ENCODE measurements at places on chromosomes 16 and 17.

DNA sequence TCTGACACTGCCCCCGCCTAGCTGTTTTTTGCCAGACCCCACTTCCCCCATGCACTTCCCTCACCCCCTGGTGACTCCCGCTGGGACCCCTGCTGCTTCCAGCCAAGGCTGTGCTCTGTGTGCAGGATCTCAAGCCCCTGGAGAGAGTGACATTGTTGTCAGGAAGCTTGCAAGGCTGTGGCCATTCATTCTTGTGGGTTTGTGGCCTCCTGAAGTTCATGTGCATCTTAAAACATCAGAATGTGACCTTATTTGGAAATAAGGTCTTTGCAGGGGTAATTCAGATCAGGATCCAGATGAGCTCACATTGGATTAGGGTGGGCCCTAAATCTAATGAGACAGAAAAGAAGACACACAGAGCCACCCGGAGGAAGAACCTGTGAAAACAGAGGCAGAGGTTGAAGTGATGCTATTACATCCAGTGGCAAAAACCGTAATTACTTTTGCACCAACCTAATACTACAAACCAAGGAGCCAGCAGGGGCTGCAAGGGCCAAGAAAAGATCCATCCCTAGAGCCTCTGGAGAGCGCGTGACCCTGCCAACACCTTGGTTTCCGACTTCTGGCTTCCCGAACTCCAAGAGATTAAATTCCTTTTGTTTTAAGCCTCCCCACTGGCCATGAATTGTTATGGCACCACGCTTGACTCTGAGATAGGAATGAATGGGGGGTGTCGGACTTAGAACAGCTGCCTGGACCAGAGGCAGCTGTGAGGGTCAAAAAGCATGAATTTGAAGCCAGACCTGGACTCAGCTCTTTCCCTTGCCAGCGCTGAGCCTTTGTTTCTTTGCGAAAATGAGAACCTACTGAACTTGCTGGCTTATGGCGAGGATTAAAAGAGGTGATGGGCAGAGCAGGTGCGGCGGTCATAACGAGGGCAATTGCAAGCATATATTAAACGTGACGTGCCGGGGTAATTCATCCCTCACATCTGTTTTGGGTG, 75.5 kb downstream of the BMERB1 start:
- no peak for DNase-seq

DNA sequence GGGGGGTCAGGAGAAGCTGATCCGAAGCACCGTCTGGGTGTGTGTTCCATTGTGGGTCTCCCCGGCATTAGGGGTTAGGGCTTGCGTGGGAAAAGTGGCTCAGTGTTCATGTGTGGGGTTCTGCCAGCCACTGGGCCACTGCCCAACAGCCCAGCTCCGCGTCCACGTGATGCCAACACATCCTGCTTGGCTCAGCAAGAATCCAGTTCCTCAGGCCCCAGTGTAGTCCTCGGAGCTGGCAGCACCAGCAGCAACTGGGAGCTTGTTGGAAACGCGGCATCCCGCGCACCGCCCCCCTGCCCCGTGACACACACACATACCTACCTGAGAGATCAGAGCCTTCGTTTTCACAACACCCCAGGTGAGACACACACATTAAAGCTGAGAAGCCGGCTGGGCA, 18.9 kb downstream of the LGALS9 start:
- no peak for DNase-seq

- no peak for DNase-seq
Observed at GRCh38 chr16:53556521-53556920, 53.5 kb upstream of the AKTIP start.

- DNase-seq = no peak
Observed at GRCh38 chr17:83117583-83117982, 38.2 kb downstream of the METRNL start.

- DNase-seq = no peak
Observed at GRCh38 chr17:64718058-64718457, 56.0 kb upstream of the SMURF2 start.

- no peak for DNase-seq
Observed at GRCh38 chr17:81478119-81478518, 34.5 kb downstream of the ACTG1 start.

DNA sequence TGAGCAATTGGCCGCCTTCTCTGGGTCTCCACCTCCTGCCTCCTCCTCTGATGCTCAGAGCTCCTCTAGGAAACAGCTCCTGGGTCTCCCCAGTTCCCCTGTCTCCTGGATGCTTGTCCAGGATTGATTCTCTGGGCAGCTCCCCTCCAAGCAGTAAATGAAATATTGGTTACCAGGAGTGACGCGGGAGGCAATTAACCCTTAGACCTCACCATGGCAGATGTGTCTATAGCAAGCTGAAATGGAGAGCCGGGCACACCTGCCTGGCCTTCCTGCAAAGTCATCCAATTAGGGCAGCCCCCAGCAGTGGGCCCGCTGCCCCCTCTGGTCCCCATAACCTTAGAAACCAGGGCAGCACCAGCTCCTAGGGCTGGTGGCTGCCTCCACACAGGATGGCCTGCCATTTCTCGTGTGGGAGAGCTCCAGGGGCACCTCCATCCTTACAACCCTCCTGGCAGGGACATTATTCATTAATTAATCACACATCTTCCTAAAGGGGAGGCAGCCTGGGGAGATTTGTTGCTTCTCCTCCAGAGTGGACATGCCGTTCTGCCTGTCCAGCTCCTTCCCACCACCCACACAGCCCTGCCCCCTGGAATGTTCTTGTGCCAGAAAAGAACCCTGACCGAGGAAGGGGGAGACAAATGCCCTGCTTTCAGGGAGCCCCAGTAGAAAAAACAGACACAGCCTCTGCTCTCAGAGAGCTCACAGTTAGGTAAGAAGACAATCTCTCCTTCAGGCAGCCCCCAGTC, 8.3 kb upstream of the KIF18B start:
- DNase-seq = peak; percentile 21

DNA sequence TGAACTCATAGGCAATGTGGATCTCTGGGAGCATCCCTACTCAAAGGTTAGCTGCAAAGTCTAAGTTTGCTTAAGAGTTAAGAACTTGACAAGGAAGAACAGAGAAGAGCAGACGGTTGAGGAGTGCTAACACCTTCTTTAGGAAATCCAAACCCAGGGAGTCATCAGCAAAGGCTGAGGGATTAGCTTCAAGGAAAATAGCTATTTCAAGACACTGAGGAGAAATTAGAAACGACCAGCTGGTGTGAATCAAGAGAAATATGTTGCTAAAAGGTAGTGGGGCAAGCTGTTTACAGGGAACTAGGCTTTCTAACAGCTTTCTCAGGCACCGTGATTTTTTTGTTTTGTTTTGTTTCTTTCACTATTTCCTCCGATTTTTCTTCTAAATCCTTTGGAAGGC, 90.7 kb downstream of the CDH8 start:
- DNase-seq = no peak

- no peak for DNase-seq
Observed at GRCh38 chr17:74359916-74360315, 1.8 kb downstream of the BTBD17 start.

DNA sequence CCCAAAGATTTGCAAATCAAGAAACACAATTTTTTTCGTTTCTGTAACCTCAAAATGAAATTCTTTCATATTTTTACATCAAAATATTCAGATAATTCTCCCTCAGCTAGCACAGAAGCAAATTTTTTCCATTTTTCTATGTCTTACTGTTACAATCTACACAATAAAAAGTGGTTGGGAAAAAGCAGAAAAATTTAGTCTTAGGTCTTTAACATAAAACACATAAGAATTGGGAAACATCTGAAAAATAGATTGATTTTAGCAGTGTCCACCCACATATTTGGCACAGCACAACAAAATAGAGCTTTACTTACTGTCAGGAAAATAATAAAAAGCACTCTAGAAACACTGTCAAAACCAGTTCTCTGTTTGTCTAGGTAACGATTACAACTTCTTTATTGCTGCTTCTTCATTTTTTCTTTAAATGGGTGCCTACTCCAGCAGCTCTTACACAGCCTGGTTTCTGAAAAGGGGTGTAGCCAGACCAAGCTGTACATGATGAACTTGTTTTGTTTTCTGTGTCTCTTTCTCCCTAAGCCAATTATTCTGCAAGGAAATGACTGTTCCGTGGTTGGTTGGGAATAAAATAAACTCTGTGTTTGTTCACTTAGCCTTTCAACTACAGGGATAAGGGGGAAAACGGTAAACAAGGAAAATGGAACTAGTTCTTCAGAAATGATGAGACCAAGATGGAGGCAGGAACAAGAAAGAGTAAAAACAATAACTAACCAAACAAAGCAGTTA, at the start of gene ABCA6:
Gene ABCA6 (minus strand): TSS at position 465 of the 744 bp plus-strand sequence. CDS start 1,192 bp downstream, outside the sequence.
- DNase-seq = no peak

DNA sequence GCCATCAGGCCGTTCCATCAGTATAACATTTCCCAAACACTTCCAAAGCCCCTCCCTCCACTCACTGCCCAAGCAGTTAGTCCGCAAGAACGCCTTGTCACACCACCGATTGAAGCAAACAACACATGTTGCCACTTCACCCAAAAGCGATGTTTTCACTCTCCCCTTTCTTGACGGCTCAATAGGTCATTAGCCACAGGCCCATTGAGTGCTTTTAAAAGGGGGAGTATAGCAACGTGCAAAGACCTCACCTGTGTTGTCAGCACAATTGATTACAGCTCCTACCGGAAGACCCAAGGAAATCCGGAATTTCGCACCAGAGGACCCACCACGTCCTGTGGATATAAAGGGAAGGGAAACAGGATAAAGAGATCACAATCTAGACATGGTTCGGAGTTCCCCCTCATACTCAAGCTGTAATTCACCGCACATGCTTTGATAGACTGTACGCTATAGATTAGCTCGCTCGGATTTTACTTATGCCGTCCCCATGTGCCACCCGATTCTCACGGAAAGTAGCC, 690 bp downstream of the RPL23 start:
- no peak for DNase-seq

DNA sequence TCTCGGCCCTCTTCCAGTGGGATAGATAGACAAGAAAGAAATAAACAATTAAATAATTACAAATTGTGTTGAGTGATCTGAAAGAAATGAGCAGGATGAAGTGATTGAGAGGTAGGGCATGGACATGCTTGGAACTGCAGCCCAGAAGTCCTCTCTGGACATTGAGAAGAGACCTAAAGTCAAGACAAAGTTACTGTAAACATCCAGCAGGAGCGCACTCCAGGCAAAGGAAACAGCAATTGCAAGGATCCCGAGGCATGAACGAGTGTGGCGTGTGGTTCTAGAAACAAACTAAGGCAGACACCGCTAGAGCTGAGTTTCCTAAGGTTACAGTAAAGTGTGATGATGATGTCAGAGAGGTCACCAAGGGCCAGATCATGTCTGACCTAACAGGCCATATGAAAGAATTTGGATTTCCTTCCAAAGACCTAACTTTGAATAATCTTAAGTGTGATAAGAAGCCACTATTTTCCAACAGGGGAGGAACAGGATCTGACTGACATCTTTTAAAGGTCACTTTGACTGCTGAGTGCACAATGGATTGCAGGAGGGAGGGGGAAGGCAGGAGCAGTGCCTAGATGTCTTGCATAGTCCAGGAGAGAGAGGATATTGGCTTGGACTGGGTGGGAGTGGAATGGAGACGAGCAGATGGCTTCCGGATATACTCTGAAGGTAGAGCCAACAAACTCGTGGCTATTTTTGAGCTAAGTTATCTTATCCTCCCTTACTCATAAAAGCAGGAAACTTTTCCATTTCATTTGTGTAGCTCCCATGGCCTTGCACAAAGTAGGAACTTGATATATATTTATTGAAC, 19.0 kb downstream of the ABCC12 start:
- DNase-seq = no peak

DNA sequence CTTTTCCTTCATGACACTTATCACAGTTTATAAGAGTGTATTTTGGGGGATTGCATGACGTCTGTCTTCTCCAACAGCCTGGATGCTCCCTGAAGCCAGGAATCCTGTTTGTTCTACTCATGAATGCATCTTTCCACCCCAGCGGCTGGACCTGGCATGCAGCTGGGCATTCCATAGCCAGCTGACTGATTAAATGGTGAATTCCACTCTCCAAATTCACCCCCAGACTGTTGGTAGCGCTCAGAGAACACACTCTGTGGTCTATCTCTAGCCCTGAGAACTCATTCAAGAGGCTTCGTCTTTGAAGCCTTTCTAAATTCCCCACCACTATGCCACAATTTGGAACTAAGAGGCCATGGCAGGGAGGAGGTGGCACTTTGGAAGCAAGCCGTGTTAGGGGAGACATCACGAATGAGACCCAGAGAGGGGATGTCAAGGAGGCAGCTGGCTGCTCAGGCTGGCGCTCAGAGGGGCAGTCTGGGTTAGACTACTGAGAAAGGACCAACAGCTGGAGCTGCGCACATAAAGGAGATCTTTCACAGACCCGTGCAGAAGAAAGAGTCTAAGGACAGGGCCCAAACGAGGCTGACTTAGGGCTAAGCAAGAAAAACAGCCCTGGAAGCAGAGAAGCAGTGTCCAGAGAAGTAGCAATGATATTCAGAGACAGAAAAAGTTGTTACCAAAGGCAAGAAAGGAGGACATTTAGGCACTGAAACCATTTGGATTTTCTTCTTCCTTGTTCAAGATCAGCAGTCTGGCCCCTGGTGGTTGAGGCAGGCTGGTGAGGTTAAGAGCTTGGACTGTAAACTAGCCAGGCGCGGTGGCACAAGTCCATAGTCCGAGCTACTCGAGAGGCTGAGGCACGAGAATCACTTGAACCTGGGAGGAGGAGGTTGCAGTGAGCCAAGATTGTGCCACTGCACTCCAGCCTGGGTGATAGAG, 42.4 kb upstream of the ZNF629 start:
- DNase-seq = no peak

DNA sequence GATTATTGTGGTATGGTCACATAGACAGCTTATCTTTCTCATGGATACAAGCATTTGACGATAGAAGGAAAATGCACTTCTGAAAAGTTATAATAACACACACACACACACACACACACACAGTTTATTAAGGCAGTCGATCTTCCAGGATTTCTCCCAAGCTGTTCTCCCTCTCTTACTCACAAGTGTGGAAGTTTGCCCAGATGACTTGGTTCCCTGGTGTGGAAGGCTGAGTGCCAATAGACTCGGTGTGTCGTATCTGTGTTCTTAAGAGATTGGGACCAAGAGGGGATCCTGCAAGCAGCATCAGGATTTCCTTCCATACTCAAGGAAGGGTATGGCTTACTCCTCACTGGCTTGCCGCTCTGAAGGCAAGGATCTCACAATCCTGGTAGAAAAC, 279.6 kb downstream of the HS3ST3B1 start:
- no peak for DNase-seq

- no peak for DNase-seq
Observed at GRCh38 chr16:52932321-52932720, 120.4 kb downstream of the CHD9NB start.

DNA sequence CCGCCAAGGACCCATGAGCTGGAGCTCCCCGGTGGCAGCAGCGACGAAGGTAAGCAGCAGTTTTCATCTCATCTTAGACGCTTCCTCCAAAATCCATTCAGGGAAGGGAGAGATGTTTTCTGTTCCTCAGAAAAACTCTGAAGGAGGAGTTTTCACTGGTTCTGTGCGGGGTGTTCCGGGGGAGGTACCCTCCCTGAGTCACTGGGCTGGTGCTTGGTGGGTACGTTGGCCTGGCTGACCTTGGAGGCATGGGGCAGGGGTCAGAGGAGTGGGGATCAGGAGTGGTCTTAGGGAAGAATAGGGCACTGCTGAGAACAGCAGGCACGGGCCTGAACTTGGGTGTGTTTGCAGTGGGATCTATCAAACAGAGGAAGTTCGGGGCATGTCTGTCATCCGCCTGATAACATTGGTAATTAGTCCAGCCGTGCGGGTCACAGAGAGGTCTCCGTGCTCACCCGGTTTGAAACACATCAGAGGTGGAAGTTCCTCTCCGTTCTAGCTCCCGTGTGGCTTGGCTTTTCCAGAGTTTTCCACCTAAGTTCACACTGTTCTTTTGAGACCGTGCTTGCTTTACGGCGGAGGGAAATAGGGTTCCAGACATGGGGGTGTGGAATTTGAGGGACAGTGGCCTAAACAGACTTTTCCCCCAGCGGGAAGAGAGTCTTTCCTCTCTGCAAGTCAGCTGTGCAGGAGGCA, 59.6 kb upstream of the CIBAR2 start:
- DNase-seq = no peak

Data from SHP77 (cell line).